NCI-H446 (cell line): ENCODE measurements at places on chromosomes 6 and 20.

GRCh38 chr20:17233626-17234025 lies 6.8 kb downstream of the PCSK2 start:
- no peak for DNase-seq

DNA sequence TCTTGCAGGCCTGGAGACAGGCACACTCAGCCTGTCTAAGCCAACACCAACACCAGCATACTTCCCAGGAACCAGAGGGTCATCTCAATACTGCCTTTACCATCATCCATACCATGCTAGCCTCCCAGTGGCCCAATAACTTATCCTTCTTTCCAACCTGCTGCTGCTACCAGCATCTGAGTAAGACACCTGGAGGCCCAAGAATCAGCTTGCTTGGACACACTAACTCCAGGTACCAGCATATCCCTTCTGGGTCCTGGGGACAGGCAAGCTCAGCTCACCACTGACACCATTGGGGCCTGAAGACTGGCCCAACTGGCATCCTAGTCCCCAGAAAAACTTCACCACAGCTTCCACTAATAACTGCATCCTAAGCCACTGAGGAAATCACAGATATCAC lies 205.3 kb downstream of the CD109 start:
- no peak for DNase-seq

- no peak for DNase-seq
Measured at GRCh38 chr6:12114055-12114503, 102.0 kb downstream of the HIVEP1 start.

DNA sequence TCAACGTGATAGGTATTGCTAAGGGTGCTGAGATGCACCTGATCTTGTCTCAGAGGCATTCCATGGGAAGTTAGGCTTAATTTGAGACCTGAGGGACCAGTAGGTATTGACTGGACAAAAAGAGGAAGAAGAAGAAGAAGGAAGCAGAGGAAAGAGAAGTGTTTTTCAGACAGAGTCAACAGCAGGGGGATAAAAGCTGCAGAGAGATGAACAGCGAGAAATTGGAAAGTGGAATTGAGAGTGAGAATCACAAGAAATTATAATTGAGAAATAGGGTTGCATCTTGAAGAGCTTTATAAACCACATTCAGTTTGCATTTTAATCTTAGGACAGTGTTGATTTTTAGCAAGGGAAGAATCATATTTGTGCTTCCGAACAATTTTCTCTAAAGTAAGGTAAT lies 254.0 kb downstream of the CD83 start:
- DNase-seq: no peak
